Activated T-cell treated with anti-CD3 and anti-CD28 coated beads, Interleukin-2, amount 50 U/mL, for 72 hours (primary cell): ENCODE measurements at places on chromosomes 6 and 20. TPM values are rescaled to one million over a fixed set of nuclear protein-coding genes. Genes with fewer than 3 reads are reported as not detected.

Gene THBS2
- not detected for total RNA-seq

Gene RNF182
- not detected for total RNA-seq

Gene SEMG1
- total RNA-seq = not detected

Gene OR2B6
- 0.43 TPM for total RNA-seq

DNA sequence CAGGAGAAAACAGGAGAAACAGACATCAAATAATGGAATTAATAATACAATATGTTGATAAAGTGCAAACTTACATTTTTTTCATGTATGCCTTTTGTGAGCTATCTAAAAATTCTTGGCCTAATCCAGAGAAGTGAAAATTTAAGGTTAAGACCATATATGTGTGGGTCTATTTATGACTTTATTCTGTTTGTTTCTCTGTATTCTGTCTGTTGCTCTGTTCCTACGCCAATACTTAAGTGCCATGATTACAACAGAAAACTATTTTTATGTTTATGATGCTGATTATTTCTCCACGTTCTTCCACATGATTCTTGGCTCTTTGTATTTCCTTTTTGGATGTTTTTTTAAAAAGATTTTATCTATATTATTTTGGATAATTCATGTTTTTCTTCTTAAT, 109.6 kb upstream of the MAP3K4 start:
- DNase-seq = no peak

GRCh38 chr6:158207422-158207788, 39.3 kb downstream of the GTF2H5 start:
- DNase-seq = peak; percentile 61

- no peak for DNase-seq
Measured at GRCh38 chr6:13613029-13613594, 2.0 kb upstream of the NOL7 start.

DNA sequence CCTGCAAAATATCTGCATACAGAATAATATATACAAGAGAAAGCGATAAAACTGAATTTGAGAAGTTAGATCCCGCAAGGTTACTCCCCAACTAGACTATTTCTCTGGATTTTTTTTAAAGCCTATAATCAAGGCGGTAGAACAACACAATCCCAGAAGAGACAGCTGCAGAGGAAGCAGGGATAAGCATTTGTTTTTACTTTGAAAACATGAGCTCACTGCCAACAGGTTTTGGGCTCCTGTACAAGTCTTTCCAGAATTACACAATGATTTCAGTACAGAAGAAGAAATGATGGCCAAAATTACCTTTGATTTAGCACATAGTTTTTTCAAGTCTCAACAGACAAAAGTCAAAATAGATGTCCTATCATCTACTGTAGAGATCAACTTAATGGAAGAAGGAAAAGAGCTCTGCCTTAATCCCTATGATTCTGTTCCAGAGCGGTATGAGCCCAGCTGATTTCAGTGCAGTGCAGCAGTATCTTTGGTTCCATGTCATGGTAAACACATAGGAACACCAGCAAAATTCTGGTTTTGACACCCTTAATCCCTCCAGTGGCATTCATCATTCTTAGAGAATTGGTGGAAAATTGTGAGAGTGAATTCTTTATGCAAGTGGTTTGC, 304.3 kb downstream of the HDGFL1 start:
- no peak for DNase-seq

DNA sequence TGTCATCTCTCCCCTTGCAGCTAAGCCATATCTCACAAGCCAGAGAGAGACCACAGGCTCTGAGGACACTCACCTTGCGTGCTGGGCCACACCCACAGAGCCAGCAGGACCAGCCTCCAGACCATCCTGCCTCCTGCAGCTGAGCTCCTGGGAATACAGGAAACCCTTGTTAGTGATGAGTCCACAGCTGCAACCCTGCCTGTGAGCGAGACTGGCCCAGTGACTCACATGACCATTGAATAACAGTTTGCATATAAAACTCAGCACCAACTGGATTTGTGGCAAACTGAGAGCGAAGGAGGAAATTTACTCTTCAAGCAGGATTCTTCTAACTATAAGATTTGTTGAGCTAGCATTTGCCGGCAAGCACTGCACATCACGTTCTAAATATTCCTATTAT, 3.0 kb downstream of the THBS2 start:
- no peak for DNase-seq

DNA sequence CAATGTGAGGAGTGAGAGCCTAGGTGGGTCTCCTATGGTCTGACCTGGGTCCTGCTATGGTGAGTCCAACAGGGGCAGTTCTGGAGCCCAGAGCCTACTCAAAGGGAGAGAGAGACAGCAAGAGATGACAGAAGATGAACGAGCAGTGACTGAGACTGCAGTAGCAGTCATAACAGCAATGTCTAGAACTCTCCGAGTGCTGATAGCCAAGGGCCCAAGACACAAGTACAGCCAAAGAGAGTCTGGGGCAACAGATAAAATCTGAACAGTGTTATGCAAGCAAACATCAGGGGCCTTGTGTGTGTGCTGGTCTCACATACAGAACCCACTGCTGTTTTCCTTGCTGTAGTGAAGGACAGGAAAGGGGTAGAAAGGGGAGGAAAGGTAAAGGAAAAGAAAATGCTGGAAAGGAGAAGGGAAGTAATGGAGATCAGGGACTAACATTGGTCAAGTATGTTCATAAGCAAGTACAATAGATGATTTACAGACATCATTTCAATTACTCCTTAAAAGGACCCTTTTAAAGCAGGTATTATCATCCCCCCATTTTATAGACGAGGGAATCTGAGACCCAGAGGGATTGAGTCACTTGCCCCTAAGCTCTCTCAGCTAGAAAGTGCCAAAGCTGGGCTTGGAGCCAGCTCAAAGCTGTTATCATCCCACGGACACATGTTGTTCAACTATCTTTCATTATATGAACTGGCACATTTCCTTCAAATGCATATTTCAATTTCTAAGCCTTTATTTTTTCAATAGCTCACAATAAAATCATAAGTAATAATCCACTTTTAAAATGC, 182.3 kb upstream of the RAB32 start:
- DNase-seq = no peak

DNA sequence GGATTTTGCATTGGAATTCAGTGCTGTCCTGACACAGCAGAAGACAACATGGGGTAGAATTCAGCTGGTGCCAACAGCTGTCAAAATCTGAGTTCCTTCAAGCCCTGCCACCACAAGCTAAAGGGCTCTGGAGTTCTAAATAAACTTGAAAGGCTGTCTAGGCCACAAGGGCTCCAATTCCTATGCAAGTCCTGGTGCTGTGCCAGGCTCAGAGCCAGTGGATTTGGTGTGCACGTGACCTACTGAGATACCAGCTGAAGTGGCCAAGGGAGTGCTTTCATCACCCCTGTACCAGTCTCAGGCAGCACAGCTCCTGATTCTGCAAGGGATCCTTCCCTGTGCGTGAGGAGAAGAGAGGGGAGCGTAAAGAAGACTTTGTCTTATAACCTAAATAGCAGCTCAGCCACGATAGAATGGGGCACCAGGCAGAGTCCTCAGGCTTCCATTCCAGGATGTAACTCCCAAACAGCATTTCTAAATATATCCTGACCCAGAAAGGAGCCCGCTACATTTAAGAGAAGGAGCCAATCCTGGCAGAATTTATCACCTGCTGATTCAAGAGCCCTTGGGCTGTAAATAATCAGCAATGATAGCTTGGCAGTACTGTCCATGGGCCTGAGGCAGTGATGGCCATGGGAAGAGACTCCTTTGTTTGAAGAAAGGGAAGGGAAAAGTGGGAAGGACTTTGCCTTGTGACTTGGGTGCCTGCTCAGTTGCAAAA, 881.2 kb upstream of the EPHA7 start:
- no peak for DNase-seq

DNA sequence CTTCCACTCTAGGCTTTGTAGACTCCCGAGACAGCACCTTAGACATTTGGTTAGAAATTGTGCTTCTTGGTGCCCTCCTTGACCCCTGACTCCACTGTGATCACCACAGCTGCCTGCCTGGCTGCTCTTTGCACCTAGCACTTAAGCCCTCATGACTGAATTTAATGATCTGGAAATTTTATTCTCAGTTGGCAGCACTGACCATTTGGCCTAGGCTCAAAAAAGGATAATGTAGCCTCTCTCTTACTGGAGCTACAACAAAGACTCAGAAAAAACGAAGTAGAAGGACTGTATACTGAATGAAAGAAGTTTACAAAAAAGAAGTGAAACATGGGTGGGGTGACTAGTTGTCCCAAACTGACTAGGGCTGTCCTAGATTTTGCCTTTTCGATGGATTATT, 11.3 kb upstream of the ABRACL start:
- no peak for DNase-seq
